ENCODE measurements at places on chromosomes 1 and 21.
A peak's percentile ranks its signal among the peaks of the same experiment; 100 is the strongest.

DNA sequence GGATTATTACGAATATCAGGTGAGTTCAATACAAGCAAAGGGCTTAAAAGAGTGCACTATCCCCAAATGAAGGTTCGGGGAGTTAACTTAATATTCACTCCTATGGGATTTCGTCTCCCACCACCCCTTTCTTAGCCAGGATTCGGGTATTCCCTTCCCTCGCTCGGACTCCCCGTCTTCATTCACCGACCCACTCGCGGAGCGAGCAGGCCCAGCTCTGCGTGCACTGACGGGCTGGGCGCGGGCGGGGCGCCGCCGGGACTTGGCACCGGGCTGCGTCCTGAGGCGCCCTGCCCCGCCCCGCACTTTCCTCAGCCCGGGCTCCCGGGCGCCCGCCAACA, 7.7 kb upstream of the MPZL1 start:
- peak; percentile 51 for DNase-seq

DNA sequence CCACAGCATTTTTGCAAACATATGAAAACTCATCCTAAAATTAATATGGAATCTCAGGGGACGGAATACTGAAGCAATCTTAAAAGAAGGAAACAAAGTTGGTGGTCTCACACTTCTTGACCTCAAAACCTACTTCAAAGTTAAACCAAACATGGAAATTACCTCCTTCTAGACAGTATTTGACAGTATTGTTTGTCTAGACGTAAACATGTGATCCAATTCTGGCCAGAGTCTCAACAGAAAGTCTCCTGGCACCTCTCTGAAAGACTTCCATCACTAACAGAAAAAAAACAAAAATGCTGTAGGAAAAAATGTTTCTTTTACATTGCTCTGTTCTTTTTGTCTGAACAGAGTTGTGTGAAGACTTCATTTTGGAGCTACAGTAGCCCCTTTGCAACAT, 99.7 kb downstream of the BRINP3 start:
- no peak for DNase-seq

DNA sequence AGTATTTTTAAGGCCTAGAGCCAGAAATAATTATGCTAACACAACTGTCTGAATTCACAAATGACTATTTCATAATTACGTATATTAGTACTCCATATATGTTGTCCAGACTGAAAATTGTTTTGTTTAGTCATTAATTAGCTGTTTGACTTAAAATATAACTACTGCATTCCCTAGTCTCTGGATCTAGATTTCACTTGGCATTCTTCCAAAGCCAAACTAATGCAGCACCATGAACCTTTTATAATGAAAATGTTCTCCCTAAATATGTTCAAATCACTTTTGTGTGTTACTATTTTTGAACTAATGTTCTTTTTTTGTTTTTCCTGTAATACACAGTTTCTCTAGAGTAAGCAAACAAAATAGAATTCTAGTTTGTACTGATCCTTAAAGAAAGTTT, 46.1 kb downstream of the CAMTA1 start:
- DNase-seq: no peak

GRCh38 chr1:185774394-185774793, 40.2 kb downstream of the HMCN1 start:
- DNase-seq: no peak

DNA sequence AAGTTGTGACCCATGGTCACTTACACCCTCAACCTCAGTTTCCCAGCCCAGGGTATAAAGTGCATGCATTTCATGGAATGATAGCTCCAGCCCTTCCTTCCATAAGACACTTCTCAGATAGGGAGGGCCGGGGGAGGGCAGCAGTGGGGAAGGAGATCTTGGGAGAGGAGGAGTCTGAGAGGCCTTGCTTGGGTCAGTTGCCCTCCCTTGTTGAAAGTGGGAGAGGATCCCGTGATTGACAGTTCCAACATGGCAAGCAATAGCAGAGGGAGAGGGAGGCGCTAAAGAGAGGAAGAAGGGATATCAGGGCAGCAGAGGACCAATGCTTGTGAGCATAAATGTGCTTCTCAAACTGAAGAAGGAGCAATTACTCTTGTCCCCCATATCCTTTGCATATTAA, 244.4 kb downstream of the CHRM3 start:
- DNase-seq: no peak
